Cortex of kidney (tissue), 1 donor: ENCODE measurements at places on chromosomes 13 and 19.

- DNase-seq, result no peak
Observed at GRCh38 chr13:70469077-70469476, 360.8 kb upstream of the KLHL1 start.

GRCh38 chr13:95124959-95125358, 176.3 kb downstream of the ABCC4 start:
- DNase-seq, result no peak

- DNase-seq, result no peak
Observed at GRCh38 chr19:54178581-54179261, 5.8 kb upstream of the TMC4 start.

DNA sequence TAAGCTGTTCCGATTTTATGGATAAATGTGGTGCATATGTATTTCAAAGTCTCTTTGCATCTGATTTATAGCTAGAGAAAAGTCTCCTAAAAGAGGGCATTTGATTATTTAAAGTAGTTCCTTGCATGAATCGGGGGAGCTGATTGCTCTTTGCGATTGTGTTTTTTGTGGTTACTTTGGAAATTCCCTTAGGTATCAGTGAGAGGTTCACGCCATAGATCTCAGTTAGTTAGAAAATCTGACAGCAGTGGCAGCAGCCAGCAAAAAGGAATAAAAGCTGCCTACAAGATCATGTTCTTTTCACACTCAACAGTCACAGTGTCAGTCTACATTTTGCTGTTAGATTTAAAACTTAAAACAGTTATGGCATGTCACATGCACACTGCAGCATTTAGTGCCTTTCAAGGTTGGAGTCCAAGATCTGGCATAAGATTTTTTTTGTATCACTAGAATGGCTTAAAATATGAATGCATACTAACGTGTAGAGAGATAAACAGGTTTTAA, 436.5 kb upstream of the PCDH20 start:
- DNase-seq, result no peak

- DNase-seq, result no peak
Observed at GRCh38 chr13:23622985-23623384, 52.8 kb downstream of the TNFRSF19 start.

DNA sequence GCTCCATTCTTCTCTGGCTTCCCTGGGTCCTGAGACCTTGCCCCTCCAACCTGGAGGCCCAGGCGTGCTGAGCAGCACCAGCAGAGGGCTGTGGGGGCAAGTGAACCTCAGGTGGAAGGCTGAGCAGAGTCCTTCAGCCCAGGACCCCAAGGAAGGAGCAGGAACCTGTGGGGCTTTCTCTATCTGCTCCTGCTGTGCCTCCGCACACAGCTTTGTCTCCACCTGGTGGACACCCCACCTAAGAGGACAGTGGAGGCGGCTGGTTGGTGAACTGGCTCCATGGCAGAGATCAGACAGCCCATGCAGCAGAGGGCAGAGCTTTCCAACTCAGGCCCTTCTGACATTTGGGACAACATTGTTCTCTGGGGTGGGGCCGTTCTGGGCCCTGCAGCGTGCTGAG, 19.7 kb downstream of the ZFR2 start:
- no peak for DNase-seq

DNA sequence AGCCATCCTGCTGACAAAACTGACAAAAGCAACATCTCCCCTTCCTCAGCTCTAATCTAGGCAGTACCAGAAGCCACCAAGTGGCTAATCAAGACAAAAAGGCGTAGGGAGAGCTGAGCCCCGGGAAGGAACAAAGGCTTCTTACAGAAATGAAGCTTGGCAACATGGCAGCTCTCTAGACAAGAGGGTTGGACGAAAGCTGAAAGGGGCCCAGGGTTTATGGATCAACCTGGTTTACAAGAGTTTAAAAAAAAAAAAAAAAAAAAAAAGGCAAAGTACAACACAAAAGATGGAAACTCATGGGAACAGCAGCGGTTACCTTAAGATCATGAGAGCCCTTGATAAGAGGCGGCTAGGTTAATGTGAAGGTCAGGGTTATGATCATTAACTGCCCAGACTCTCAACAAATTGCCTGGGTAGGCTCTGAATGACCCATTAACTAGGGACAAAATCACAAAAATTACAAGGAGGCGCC, 14.0 kb downstream of the ZC3H4 start:
- DNase-seq, result no peak

DNA sequence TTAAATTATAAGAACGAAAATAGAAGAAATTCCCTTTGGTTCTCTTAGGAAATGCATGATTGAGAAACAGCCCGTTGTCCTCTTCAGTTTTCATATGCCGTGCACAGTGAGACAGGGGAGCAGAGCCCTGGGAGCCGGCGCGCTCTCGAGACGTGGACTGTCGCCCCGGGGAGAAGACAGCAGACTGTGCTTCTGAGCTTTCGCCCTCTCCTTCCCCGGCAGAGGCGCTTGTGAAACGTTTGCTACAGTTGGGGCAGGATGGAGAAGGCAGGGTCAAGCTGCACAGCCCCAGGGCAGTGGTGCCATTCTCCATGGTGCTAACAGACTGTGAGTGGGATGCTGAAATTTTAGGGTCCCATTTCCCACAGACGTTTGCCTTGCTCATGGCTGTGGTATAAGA, 192.2 kb upstream of the KL start:
- DNase-seq, result no peak

DNA sequence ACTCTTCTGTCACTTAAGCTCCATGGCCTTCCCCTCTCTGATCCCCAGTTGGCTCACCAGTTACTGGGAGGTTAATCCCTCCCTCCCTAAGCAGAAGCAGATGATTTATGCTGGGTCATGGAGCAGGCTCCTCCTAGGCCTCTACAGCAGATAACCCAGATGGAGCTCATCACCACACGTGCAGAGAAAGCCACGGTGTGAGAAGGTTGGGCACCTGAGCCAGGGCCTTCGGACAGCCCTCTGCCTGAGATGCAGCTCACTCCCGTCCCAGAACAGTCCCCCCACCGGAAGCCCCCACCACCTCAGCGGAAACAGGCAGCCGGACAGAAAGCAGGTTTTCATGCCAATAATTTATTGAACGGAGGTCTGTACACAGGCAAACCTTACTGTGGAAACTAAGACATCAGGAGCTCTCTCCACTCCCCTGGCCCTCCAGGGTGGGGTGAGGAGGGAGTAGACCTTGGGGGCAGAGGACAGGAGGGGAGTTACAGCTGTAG, 9.8 kb downstream of the ZNF526 start:
- no peak for DNase-seq

GRCh38 chr19:49434907-49435583, 6.3 kb downstream of the SLC17A7 start:
- DNase-seq, result no peak
